Stimulated activated CD8-positive, alpha-beta memory T cell treated with anti-CD3 and anti-CD28 coated beads, Interleukin-4, amount 100 ng/mL, for 1 hour (primary cell): ENCODE measurements at places on chromosomes 4 and X.

- DNase-seq, result no peak
These were observed 92.5 kb downstream of the FAM13A start for GRCh38 chr4:88964450-88964849.

DNA sequence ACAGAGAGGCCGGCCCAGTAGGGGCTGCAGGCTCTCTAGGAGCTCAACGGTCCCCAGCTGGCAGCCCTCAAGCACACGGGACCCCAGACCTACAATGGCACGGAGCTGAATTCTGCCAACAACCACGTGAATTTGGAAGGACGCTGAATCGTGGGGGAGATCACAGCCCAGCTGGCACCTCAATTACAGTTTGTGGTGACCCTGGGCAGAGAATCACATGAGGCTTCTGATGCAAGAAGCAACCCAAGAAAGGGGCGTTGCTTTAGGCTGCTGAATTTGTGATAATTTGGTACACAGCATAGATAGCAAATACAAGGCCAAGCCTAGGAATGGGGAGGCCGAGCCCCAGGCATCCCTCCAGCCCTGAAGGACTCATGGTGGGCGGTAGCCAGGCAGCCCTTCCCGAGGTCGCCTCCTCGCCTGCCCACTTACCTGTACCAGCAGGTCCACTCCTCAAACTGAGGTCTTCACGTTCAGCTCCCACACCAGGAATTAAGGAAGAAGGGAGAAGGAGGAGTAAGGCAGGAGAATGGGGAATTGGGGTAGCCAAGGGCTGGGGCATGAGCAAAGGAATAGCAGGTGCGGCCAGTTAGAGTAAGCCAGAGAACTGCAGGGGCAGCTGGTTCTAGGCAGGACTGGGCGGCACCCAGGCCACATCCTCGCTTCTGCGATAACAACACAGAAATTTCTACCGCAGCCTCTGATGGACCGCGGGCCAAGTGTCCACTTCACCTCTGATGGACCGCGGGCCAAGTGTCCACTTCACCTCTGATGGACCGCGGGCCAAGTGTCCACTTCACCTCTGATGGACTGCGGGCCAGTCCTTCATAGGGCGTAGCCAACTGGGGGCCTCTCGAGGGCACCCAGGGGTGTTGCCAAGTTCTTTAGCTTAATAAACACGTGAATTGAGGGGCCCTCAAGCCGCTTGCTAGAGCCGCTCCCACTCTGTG lies 23.4 kb upstream of the HTRA3 start:
- no peak for DNase-seq

DNA sequence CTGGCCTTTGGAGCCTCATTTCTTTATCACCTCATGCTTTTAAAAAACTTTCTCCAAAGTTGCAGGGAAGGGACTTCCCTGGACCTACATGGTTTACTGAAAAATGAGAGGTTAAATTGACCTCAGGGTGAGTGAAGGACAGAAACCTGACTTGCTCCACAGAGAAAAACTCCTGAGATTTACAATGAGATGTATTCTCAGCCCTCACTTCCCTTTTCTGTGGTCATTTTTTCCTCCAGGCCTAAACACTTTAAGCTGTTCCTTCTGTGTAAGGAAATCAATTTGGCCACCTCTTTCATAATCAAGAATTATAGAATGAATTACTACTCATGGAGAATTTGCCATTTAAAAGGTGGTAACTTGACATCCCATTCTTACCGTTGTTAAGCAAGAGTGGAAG lies 77.9 kb downstream of the HPGD start:
- DNase-seq, result no peak

DNA sequence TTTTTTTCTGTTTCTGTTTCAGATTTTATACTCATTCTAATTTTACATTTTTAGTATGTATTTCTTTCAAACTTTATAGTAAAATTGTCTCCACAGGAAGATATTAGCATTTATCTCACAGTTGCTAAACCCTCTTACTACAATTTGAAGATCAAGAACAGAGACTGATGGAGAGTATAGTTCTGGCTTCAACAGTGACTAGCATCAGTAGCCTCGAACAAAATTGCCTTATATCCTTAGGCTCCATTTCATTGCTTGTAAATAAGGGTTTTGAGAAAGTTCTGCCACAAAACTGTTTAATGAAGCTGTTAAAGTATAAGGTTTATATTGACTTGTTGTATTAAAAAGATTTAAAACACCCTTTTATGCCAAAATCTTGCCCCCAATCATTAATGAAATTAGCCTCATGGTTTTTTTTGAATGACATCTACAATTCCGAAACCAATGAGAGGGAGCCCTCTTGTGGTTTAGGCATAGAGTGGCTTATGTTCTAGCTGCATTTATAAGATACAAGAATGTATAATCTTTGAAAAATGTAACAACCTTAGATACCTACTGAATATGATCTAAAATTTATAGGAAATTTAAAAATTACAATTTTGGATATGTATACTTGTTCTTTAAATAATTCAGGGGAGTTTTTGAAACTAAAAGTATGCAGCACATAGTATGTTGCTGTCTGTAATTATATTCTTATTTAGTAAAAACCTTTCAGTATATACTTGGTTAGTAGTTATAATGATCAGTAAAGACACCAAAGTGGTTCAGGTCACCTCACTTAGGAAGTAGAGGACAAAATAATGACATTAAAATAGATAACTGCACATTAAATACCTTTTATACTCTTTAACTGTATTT lies 109.8 kb upstream of the HPGD start:
- no peak for DNase-seq
